ENCODE measurements at places on chromosomes 11 and 22.

- no peak for DNase-seq
These were observed 10.1 kb downstream of the XKR3 start for GRCh38 chr22:16815073-16815472.

DNA sequence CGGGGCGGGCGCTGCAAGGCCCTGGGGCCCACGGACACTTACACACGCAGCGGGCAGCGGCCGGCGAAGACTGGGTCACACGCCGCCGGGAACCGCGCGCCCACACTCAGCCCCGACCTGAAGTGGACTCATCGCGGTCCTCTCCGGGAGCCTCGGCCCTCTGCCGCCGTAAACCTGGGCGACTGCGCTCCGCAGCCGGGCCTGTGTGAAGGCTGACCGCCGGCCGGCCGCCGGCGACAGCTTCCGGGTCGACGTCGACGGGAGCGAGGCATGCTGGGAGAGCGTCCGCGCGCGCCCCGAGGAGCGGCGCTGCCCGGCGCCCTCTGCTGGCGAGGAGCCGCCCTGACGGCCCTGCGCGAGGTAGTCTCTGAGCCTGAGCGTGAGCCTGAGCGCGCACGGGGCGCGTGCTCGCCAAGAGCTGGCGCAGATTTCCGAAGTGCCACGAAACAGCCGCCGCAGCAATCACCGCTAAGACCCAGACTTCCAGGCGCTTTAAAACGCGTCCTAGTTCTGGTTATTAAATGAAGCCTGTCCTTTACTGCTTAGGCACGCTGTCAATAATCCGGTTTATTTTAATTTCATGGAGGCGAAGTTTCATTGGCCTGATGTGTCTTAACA is at the start of gene SNX19:
Gene SNX19 (minus strand): TSS at position 242 of the 618 bp plus-strand sequence. CDS start 540 bp downstream, outside the sequence.
- peak; percentile 96 for DNase-seq

- no peak for DNase-seq
These were observed 20.1 kb upstream of the BDNF start for GRCh38 chr11:27720277-27720830.

GRCh38 chr11:11215944-11216343 is 137.1 kb downstream of the CSNK2A3 start:
- DNase-seq = no peak

- no peak for DNase-seq
These were observed 481.7 kb upstream of the CHORDC1 start for GRCh38 chr11:90704510-90704909.

DNA sequence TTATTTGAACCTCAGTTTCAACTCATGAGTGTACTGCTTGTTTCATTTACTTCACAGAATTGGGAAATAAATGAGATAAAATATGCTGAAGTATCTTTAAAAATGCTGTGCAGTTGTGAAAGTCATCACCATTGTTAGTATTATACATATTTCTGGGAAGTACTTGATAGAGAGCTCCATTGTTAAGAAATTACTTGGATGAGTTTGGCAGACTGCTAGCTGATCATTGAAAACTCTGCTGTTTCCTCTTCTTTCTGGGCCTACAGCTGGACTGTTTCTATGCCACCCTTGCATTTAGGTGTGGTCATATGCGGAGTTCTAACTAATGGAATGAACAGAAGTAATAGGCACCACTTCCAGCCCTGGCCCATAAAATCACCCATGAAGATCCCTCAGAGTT is 10.0 kb downstream of the SIK2 start:
- DNase-seq = no peak

GRCh38 chr22:47691152-47691895 is 928.9 kb downstream of the TBC1D22A start:
- no peak for DNase-seq
